ENCODE measurements at places on chromosomes 11 and 22.

- DNase-seq, result peak; percentile 63
Observed at GRCh38 chr22:22666307-22667091, 22.1 kb downstream of the GGTLC2 start.

GRCh38 chr11:21861314-21861713 is 331.6 kb upstream of the ANO5 start:
- DNase-seq, result no peak

GRCh38 chr11:102147632-102148031 is 37.4 kb downstream of the YAP1 start:
- no peak for DNase-seq

- DNase-seq, result no peak
Observed at GRCh38 chr11:111602865-111603610, 789 bp downstream of the SIK2 start.

DNA sequence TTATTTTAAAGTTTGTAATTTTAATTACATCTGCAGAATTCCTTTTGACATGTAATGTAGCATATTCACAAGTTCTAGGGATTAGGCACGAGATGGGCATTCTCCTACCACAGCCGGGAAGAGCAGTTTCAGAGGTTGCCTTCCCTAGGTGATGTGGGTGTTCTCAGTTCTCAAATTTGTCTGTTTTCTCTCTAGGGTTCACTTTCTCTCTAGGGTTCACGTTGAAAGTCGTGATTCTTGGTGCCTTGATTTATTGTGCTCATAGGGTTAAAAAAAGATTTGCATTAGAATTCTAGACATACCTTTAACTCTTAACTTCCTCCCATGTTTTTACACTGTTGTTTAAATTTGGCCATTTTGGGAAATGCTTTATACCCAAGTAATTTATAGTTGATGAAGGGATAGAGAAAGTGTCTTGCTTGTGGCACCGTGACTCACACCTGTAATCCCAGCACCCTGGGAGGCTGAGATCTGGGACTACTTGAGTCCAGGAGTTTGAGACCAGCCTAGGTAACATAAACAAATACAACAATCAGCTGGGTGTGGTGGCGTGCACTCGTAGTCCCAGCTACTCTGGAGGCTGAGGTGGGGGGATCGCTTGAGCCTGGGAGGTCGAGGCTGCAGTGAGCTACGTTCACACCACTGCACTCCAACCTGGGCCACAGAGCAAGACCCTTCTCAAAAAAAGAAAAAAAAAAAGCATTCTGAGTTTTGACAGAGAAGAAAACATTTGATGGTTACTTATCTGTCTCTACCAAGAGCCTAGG is 3.6 kb downstream of the MED15 start:
- DNase-seq, result no peak

Data from activated effector memory CD4-positive, alpha-beta T cell treated with anti-CD3 and anti-CD28 coated beads, Interleukin-2, amount 50 U/mL, for 16 hours (primary cell).